ENCODE measurements at places on chromosomes 4 and X.

- no peak for DNase-seq
Measured at GRCh38 chrX:139290310-139290709, 240.2 kb upstream of the F9 start.

DNA sequence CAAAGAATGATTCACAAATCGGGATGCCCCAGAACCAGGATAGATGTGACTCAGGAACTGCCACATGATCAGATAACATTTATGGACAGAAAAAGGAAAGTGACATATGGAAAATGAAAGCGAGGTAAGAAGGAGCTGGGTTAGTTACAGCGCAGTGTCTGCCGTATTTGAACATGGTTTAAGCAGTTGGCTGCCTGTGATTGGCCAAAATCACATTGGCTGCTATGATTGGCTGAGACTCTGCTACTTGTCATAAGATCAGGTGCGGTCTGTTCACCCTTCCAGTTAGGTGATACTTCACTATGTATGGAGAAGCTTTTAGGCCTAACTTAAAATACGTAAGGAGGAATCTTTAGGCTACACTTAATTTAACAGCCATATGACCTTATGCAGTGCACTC is 322.7 kb upstream of the HAND2 start:
- no peak for DNase-seq

DNA sequence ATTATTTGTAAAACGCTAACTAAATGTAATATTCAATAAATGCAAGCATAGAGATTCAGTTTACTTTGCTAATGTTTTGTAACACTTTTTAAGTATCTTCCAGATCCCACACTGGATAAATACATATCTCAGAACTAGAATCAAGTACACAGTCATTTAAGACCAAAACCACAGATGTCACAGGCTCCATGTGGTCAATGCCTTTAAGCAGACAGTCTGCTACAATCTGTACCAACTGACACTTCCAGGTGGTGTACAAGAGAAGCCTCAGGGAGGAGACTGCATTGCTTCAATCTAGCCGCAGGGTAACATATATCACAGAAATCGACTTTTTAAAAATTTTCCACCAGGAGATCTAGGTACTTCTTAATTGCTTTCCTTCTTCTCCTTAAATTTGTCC is 229.6 kb upstream of the DIAPH2 start:
- DNase-seq, result no peak

DNA sequence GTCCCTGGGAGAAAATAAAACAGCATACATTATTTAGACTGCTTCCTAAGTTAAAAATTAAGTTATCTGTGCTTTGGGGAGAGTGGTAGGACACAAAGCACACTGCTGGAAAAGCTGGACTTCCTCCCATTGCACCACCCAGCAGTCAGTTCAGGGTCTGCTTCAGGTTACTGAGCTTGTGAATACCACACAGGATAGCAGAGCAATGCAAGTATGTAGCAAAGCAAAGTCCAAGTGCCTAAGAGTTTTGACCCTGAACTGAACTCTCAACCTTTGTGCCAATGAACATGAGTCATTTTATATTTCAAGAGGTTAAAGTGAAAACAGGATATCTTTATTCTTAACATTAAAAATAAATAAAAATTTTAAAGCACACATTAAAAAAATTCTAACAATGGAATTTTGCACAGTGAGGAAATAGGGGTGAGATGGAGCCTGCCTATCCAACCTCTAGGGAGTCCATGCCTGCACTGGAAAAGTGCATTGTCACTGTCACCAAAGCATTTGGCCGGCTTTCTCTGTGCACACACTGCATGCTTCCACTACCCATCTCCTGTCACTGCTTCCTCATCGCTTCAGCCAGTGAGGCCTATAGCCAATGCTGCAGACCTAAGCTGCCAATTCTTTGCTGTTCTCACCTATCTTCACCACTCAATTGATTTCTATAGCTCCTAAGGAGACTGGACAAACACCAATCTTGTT is 50.9 kb downstream of the ABCG2 start:
- no peak for DNase-seq

DNA sequence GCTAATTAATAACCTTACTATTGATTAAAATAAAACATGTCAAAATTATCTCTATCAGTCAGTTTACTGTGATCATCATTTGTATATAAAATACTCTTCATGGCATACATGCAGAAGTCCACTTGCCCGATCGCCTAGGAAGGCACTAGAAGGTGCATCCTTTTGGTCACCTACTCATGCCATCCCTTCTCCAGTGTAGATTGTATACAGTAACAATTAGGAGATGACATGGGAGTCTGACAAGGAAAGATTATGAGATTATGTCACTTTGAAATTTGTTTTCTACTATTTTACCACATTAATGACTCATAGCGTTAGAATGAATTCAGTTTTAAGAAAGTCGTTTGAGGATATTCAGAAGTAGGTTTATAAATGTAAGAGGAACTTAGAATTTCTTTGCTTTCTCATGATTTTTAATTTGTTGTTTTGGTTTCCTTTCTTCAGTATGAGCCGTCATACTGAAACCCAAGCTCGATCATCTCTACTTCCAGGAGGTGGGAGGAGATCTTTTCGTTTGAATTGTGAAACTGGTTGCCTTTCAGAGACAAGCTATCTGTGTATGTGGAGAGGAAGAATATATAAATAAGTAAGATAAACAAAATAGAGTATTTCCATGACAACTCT is 51.1 kb upstream of the UNC5C start:
- DNase-seq, result no peak

DNA sequence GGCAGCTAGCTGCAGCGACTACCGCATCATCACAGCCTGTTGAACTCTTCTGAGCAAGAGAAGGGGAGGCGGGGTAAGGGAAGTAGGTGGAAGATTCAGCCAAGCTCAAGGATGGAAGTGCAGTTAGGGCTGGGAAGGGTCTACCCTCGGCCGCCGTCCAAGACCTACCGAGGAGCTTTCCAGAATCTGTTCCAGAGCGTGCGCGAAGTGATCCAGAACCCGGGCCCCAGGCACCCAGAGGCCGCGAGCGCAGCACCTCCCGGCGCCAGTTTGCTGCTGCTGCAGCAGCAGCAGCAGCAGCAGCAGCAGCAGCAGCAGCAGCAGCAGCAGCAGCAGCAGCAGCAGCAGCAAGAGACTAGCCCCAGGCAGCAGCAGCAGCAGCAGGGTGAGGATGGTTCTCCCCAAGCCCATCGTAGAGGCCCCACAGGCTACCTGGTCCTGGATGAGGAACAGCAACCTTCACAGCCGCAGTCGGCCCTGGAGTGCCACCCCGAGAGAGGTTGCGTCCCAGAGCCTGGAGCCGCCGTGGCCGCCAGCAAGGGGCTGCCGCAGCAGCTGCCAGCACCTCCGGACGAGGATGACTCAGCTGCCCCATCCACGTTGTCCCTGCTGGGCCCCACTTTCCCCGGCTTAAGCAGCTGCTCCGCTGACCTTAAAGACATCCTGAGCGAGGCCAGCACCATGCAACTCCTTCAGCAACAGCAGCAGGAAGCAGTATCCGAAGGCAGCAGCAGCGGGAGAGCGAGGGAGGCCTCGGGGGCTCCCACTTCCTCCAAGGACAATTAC is 1.4 kb downstream of the AR start:
- no peak for DNase-seq

DNA sequence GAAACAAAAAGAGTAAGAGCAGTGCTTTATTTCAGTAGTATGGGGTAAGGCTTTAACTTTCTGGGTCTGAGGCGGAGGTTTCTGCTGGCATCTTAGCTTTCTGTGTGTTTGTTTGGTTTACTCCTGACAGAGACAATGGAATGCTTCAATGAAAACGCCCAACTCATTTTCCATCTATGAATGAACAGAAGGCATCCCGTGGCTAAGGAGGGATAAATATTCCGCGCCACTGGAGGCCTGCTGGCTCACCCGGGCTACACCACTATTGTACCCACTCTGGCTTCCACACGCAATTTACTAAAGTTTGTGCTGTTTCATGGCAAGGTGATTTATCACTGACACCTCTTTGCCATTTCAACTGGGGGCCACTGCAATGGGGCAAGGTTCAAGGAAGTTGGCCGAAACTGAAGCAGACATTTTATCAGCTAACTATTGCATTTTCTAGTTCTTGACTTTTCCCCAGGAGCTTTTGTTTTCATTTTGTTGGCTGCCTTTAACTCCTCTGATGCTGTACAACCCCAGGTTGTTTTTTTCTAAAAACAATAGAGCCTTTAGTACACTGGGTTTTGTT is 32.8 kb upstream of the PPARGC1A start:
- no peak for DNase-seq

- no peak for DNase-seq
Measured at GRCh38 chr4:124427095-124427767, 285.3 kb downstream of the ANKRD50 start.

GRCh38 chr4:183240581-183241321 is 79.3 kb downstream of the CLDN22 start:
- DNase-seq, result no peak

DNA sequence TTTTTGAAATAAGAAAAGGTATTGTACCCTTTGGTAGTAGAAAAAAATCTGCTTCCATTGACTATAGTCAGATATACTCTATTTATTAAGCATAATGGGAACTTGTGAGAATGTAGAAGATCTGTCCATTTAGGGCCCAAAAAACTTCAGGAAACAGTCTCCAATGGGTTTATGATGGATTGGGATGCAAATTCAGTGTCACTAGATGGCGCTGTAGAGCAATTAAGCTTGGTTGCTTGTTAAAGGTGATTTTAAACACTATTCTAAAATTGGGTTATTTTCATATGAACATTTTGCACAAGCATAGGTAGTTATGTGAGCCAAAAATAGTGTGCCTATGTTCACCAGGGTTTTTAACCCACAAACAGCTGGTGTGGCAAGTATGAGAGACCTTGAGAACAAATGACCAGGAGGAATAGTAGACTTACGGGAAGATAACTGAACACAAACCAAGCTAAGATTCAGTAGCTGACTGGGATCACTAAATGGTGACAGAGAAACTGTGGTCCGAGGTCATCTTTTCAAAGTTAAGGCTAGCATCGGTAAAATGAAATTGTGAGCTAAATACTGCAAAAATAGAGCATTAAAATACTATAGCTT is 80.3 kb upstream of the LSM6 start:
- DNase-seq, result no peak

DNA sequence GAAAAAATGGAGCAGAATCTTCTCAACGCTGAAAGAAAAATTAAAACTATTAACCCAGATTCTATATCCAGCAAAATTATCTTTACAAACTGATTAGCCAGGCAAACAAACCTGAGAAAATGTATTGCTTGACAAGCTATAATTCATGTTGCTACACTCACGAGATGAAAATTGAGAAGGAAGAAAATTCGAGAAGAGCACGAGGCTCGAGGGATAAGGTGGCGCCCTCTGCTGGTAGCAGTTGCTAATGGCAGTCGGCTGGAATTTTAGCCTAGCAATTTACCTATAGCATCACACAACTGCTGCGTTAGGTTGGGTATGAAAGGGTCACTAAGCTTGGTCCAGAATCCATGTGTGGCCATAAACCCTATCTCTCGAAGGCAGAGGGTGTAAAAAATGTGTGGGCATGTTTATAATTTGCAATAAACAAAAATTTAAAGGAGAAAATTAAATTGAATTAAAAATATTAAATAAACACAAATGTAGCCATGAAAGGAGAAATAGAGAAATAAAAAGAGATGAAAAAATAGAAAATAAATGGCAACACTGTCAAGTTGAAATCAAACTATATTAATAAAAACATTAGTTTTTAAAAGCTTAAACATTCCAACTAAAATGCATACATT is 126.6 kb downstream of the PPP4R3C start:
- DNase-seq, result no peak

GRCh38 chr4:112130906-112131305 is 14.3 kb upstream of the FAM241A start:
- DNase-seq, result no peak

GRCh38 chr4:72019688-72020087 is 12.1 kb upstream of the NPFFR2 start:
- no peak for DNase-seq

- no peak for DNase-seq
Measured at GRCh38 chr4:172357006-172357540, 543.9 kb downstream of the GALNTL6 start.

DNA sequence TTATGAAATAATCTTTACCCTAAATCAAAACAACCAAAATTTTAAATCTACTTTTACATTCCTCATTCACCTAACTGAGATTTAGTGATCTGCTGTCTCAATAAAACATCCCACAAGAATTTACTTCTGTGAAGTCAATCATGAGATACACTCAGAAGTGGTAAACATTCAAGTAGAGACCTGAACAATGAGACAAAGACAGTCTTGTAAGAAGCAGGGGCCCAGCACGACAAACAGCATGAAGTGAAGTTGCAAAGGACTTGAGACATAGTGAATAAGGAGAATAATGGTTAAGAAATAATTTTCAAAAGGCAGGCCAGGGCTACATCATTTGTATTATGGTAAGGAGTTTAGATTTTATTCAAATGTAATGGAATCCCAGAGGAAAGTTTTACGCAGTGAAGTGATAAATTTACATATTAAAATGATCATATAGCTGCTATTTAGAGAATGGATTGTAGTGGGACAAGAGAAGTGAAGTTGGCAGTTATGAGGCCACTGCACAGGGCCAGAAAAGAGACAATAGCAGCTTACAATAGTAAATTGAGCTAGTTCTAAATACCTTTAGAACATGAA is 101.9 kb downstream of the MAB21L2 start:
- no peak for DNase-seq

DNA sequence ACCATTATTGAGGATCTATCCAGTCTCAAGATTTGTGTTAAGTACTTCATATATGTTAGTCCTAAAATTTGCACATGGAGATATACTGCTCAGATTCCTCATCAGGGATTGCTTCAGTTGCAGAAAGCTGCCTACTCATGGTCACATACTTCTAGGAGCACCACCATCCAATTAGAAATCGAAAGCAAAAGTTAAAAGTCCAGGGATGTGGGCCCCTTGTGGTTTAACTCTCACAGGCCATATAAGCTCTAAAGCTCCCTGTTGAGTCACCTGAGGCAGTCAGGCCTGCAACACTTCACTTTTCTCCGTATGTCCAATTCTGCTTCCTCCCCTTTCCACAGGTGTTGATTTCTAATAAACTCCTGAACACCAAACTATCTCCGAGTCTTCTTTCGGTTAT is 84.2 kb downstream of the CNOT6L start:
- DNase-seq, result no peak

DNA sequence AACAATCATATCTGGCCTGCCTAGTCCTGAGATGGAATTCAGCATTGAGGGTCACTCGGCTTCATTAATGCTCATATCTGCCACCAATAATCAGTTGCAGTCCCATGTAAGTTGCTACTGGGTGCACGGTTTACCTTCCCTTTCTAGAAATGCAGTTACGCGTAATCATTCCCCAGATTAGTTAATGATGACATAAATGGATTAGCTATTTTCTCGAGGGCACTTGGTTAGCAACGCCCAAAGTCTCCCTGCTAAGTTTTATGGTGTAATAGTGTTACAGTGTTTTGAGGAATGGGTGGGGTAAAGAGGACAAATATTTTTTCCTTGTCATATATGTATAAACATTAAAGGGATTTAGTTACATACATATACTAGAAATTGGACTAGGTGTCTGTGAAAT is 118.8 kb downstream of the MID1 start:
- no peak for DNase-seq

All from stimulated activated CD8-positive, alpha-beta memory T cell treated with anti-CD3 and anti-CD28 coated beads, Interleukin-12 subunit alpha, Interleukin-12 subunit beta, amount 100 ng/mL, for 4 hours (primary cell).